ENCODE measurements at places on chromosomes 13 and 19. TPM values are rescaled to one million over a fixed set of nuclear protein-coding genes. Genes with fewer than 3 reads are reported as not detected.

DNA sequence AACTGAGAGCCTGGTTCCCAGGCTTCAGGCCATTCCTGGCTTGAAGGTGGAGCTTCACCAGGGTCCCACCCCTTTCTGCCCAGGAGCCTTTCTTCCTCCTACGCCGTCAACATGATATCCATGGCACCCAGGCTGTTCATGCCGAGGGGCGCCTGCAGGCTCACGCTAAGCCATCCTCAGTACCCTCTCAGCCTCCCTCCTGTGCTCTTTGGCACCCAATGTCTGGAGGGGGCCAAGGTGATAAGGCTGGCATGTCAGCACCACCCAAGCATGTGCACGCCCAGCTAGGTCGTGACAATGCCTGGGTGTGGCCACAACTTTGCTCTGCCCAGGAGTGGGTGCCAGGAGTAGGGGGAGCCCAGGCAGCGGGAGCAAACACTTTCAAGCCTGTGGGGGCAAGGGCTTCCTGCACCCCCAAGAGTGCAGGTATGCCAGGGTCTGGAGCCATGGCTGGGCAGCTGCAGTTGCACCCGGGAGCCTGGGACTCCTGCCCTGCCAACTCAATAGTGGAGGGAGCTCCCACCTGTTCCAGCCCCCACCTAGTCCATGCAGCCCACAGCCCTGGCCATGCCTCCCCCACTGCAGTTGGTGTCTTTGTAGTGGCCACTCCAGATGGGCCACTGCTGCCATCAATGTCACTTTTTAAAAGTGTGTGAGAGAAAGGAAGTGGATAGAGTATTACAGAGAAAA lies 219.9 kb downstream of the MAB21L1 start:
- DNase-seq = no peak
- no peaks in the 10 kb centered on the region for H3K36me3 ChIP-seq
- no peak overlapping the region for H3K27ac ChIP-seq
- no peaks in the 10 kb centered on the region for H3K4me1 ChIP-seq

DNA sequence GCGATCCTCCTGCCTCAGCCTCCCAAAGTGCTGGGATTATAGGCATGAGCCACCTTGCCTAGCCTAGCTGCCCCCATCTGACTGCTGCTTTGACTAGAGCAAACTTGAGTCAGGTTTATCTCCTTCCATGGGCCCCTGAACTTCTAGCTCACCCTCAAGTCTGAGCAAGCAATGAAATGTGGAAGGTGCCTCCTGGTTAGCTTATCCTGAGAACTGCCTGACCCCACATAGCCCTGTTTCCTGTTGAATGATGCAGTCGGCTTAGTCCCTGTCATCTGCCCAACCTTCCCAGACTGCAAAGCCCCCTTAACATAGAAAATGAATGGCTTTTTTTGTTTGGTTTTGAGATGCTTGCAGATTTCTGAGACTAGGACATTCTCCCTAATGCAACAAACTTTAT lies 8.9 kb upstream of the TMEM160 start:
- no peaks in the 10 kb centered on the region for H3K4me1 ChIP-seq
- no peak for DNase-seq
- H3K27me3 ChIP-seq = peaks cover 12% of the 10 kb centered on the region
- H3K36me3 ChIP-seq = no peaks in the 10 kb centered on the region
- H3K27ac ChIP-seq = no peak overlapping the region
- no peak overlapping the region for H3K4me3 ChIP-seq

- no peak overlapping the region for H3K4me3 ChIP-seq
- H3K36me3 ChIP-seq = no peaks in the 10 kb centered on the region
- peaks cover under 1% of the 10 kb centered on the region for H3K27me3 ChIP-seq
- H3K27ac ChIP-seq = no peak overlapping the region
- no peak for DNase-seq
Measured at GRCh38 chr13:111370147-111370546, 49.7 kb downstream of the TEX29 start.

EPSTI1 gene
- total RNA-seq = 135 TPM

SLC15A1 gene
- not detected for total RNA-seq
